ENCODE measurements at places on chromosomes 3 and 15. TPM values are rescaled to one million over a fixed set of nuclear protein-coding genes. Genes with fewer than 3 reads are reported as not detected.

DNA sequence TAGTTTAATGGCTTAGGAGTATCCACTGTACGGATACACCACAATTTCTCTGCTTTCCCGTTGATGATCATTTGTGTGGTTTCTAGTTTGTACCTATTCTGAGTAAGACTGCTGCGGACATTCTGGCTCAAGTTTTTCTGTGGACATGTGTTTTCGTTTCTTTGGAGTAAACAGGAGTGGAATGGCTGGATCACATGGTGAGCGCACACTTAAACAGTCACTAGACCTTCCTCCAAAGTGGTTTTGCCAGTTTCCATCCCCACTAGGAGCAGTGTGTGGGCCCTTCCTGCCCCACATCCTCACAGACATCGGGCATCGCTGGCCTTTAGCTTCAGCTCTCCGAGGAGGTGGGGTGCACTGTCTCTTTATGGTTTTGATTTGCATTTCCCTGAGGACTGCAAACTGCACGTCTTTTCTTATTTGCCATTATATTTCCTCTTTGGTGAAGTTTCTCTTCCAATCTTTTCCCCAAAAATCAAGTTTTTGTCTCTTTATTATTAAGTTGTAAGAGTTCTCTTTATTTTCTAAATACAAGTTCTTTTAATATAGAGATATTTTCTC lies 94.1 kb downstream of the VGLL4 start:
- DNase-seq = no peak

DNA sequence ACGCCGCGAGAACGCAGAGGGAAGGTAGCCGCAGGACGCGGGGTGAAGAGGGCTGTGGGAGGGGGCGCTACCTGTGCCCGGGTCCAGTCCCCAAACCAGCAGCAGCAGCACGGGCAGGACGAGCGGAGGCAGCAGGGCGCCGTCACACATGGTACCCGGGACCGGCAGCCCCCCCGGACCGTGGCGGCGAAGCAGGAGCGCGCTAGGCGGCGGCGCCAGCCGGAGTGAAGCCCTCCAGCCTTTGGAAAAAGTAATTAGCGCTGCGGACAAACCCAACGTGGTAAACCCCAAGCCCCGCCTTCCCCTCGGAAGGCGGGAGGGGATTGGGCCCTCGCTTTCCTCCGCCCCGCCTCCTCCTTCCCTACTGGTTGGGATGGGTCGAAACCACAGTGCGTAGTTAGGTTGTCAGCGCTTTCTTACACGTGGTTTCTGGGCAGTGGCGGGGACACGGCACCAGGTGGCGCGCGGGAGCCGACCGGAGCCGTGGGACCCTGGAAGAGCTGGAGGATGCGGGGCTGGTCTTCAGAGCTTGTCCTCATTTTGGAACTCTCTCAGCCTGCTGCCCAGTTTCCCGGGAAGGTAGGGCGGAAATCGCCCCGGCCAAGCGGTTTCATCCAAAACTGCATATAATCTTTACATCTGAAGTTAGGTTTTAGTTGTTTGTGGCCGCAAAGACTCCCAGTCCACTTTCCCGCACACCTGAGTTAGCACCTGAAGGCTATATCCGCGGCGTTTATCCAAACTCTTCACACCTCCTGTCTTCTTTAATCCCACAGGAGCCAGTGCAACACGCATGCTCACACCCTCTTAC lies at the start of gene ADAMTS17:
ADAMTS17 (minus strand) TSS at position 226 of the 811 bp plus-strand sequence; CDS start at position 150, 76 bp downstream.
- peak; percentile 93 for DNase-seq

DNA sequence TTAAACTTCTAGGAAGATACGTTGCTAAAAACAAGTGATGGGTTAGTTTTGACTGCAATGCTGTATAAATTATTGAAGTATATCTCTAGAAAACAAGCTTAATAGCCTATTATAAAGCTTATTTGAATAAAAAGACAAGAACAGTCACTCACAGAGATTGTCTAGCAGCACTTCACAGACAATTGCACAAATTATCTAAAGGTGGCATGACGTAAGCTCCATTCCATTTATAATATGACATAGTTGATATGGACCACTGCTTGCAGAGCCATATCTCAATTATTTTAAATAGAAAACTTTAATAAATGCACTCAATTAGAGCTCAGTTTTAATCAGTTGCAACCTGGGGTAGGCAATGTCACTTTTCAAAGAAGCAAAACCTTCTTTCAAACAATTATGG lies 319.9 kb upstream of the GBE1 start:
- no peak for DNase-seq

- no peak for DNase-seq
Measured at GRCh38 chr3:87197531-87197930, 29.6 kb upstream of the CHMP2B start.

- no peak for DNase-seq
Measured at GRCh38 chr3:115085197-115085865, 61.8 kb downstream of the ZBTB20 start.

DNA sequence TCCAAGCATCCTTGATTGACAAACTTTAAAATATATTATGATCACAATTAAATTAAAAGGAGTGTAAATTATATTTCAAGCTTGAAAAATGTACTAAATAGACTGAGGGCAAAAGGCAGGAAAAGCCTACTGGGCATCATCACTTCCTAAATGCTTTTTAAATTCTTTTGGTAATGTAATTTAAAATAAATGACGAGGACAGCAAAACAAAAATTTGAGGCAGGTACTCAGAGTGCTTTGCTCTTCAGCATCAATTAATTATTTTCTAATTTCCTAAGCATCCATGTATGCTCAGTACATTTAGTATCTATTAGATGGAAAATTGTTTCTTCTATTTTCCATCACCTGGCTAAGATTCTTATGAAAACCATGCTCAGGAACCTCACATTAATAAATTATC lies 5.2 kb downstream of the CBLB start:
- DNase-seq = no peak

- no peak for DNase-seq
Measured at GRCh38 chr3:131717493-131717892, 214.7 kb upstream of the MRPL3 start.

Gene GOLGA6L7
- not detected for total RNA-seq

Gene IQCF5
- total RNA-seq = not detected

Gene GALNT15
- not detected for total RNA-seq

Gene HIGD2B
- not detected for total RNA-seq

Gene SPESP1
- total RNA-seq = not detected

Gene WDR93
- total RNA-seq = 1.8 TPM
